ENCODE measurements at places on chromosomes 7 and 10. TPM values are rescaled to one million over a fixed set of nuclear protein-coding genes. Genes with fewer than 3 reads are reported as not detected.

The MSMB gene
- not detected for total RNA-seq

The MKI67 gene
- total RNA-seq = 183 TPM

The MMRN2 gene
- 0.95 TPM for total RNA-seq

The PLCE1 gene
- 0.08 TPM for total RNA-seq

The KCND2 gene
- total RNA-seq = 12.5 TPM

The AQP1 gene
- 0.72 TPM for total RNA-seq

DNA sequence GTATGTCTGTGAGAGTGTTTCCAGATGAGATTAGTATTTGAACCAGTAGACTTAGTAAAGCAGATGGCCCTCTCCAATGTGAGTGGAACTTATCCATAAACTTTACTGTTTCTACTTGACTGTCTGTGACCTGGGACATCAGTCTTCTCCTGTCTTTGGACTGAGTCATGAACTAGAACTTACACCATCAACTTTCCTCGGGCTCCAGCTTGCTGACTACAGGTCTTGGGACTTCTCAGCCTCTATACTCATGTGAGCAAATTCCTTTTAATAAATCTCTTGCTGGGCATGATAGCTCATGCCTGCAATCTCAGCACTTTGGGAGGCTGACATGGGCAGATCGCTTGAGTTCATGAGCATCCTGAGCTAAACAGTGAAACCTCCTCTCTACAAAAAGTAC lies 25.7 kb upstream of the WAPL start:
- H3K4me1 ChIP-seq = no peaks in the 10 kb centered on the region
- H3K4me3 ChIP-seq = no peak overlapping the region
- no peaks in the 10 kb centered on the region for H3K36me3 ChIP-seq
- H3K27ac ChIP-seq = no peak overlapping the region
- DNase-seq = no peak

- no peaks in the 10 kb centered on the region for H3K27me3 ChIP-seq
- no peaks in the 10 kb centered on the region for H3K36me3 ChIP-seq
- DNase-seq = no peak
- no peaks in the 10 kb centered on the region for H3K4me1 ChIP-seq
Measured at GRCh38 chr10:131280101-131280500, 31.4 kb downstream of the TCERG1L start.

DNA sequence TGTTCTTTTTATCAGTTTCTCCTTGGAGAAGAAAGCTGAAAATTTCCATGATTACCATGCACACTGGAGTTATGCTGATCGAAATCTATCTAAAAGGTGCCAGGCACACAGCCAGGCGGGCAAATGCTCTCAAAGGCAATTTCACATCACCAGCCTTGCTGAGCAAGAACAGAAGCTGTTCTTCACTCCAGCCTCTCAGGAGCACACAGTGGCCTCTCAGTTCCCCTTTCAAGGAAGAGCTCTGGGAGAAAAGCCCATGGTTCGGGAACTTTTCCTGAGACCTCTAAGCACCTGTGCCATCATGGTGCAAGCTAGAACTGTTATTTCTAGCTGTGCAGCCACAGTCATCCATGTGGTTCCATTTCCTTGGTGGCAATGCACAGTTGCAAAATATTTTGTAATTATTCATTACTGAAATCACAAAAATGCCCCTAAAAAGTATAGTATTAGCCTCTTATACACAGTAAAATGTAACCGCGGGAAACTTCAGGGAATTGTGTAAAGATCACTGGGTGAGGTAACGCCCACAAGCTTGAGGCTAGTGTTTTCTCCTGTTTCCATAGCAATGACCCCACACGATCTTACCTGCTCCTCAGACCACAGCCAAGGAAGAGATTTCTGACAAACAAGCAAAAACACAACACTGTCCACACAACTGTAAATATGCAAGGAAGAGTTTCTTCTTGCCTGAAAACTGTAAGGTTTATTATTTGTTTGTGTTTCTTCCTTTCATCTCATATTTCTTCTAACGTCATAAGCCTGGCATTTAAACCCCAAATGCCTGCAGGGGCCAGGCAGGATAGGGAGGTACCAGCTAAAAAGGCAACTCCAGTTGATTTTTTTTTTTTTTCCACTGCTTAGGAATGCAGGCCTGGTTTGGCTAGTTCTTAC lies 121.2 kb downstream of the FAM107B start:
- H3K4me3 ChIP-seq = no peak overlapping the region
- H3K27me3 ChIP-seq = no peaks in the 10 kb centered on the region
- peaks cover 40% of the 10 kb centered on the region for H3K4me1 ChIP-seq
- H3K36me3 ChIP-seq = no peaks in the 10 kb centered on the region

DNA sequence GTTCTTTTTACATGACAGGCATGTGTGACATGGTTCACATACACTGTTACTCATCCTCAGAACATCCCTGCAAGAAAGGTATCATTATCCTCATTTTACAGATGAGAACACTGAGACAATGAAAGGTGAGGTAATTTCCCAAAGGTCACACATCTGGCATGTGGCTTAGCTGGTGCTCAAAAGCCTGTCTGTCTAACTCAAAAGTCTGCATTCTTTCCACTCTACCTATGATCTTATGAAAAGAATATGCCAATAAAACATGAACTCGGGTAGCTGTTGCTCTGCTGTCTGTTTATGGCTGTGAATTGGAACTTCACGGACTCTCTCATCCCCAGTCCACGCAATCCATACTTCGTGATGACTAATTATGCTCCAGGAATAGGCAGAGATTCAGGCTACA lies 79.0 kb upstream of the ODAD2 start:
- no peak for DNase-seq
- H3K36me3 ChIP-seq = no peaks in the 10 kb centered on the region
- no peak overlapping the region for H3K4me3 ChIP-seq

DNA sequence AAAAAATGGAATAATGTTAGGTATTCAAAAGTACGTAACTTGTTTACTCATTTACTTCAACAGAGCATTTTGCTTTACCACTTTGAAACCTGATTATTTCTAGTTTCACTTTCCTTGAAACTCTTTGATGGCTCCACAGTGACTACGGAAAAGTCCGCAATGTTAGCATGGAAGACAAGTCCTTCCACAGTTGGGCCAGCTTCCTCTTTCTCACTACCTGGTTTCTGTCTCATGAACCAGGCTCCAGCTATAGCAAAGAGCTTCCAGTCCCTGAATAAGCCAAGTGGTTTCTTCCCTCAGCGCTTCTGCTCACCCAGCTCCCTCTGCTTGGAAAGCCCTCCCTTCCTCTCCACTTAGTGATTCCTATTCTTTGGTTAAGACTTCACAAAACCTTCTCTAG lies 44.8 kb upstream of the SLC16A12 start:
- H3K27me3 ChIP-seq = no peaks in the 10 kb centered on the region
- H3K4me3 ChIP-seq = no peak overlapping the region
- no peaks in the 10 kb centered on the region for H3K4me1 ChIP-seq
- no peak for DNase-seq

- H3K36me3 ChIP-seq = no peaks in the 10 kb centered on the region
- H3K27ac ChIP-seq = no peak overlapping the region
- DNase-seq = no peak
- no peak overlapping the region for H3K4me3 ChIP-seq
- H3K4me1 ChIP-seq = no peaks in the 10 kb centered on the region
Measured at GRCh38 chr10:10256860-10257259, 760.8 kb upstream of the CELF2 start.

- H3K36me3 ChIP-seq = no peaks in the 10 kb centered on the region
- H3K27ac ChIP-seq = no peak overlapping the region
- DNase-seq = no peak
Measured at GRCh38 chr10:5999440-6000165, 22.3 kb upstream of the IL15RA start.

DNA sequence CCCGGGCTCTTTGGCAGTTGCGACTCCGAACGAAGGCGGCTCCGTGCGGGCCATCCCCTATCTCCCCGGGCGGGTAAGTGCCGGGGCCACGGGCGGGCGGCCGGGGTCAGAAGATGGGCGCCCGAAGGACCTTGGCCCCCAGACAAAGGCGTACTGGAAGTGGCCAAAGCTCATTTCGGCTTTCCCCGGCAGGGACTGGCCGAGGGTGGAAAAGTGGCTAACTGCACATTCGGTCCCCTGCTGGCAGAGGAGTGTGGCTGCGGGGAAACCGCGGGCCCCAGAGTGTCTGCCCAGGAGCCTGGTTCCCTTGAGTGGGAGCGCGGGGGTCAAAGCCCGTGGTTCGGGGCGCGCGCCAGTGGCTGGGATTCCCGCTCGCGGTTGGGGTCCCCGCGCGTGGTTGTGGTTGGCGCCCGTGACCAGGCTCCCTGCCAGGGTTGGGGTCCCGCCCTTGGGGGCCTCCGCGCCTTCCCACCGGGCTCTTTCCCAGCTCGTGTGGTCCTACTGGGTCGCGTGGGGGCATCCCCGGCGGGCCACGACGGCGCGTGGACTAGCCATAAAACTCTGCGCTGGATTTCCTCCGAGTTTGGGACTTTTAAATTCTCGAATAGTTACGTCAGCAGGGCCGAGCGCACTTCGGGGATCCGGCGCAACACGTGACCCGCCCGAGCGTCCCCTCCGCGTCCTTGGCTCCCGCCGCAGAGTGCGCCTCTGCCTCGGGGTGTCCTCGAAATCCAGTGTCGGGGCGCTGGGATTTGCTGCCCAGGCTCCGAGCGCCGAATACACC lies 124.4 kb downstream of the TACC2 start:
- no peak overlapping the region for H3K4me3 ChIP-seq
- H3K4me1 ChIP-seq = no peaks in the 10 kb centered on the region
- H3K36me3 ChIP-seq = no peaks in the 10 kb centered on the region

- H3K27me3 ChIP-seq = no peaks in the 10 kb centered on the region
- no peaks in the 10 kb centered on the region for H3K4me1 ChIP-seq
- H3K27ac ChIP-seq = no peak overlapping the region
- no peak for DNase-seq
- H3K4me3 ChIP-seq = no peak overlapping the region
Measured at GRCh38 chr10:72736176-72736827, 44.4 kb downstream of the MCU start.

DNA sequence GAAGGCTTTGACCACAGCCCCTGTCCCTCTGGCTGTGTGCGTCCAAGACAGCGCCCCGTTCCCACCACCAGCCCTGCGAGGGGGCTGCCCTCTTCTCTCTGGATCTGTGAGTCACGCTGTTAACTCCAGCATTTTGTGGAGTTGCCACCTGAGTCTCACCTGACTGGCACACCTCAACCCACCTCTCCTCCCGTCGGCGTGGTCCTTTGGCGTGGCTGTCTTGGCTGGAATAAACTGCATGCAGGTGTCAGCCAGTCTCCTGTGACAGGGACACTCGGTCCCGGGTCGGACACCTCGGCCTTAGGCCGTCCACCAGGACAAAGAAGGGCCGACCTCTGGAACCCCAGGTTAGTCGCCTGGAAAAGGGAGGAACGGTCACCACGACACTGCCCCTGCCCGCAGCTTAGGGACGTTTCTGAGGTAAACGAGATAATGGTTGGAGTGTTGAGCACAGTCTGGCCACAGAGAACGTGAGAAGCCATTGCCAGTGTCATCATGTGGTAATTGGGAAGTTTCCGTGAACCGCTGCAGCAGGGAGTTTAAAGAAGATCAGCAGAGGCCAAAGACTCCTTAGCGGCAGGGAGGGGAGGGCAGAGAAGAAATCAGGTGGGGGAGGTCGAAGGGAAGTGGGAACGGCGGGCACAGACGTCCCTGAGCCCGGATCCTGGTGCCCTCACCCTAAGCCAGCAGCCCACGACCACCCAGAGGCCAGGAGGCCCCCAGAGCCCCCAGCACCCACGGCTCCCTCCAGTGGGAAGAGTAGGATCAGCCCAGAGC lies 73.6 kb upstream of the FAM20C start:
- H3K36me3 ChIP-seq = no peaks in the 10 kb centered on the region
- no peak for DNase-seq
- H3K4me3 ChIP-seq = no peak overlapping the region
- H3K4me1 ChIP-seq = no peaks in the 10 kb centered on the region

DNA sequence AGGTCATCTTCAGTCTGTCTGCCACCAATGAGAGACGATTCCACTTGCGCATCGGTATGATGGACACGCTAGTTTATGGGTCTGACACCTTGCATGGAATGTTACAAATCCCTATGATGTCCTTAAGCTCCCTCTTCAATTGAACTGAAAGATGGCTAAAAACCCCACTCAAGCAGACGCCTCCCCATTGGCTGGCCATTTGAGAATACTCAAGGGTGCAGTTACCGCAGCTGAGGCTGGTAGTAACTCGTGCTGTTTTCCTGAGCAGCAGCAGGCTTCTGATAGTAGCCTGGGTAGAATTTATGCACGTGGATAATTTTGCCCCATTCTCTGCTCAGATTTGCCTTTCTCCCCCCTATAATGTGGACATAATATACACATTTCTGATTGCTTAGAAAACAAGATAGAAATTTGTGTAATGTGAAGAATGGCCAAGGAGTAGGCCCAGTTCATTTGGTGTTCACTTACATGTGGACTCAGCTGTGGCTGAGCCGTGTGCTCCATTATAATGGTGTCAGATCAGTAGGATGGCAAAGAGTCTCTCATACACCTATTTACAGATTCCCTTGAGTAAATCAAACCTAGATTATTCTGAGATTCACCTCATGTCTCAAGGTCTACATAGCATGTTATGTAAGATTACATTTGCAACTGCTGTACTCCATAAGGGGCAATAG lies 142.8 kb downstream of the HIBADH start:
- no peak for DNase-seq
- no peaks in the 10 kb centered on the region for H3K4me1 ChIP-seq

GRCh38 chr7:108201766-108202165 lies 71.6 kb upstream of the LAMB4 start:
- peaks cover 3% of the 10 kb centered on the region for H3K4me1 ChIP-seq
- no peak for DNase-seq
- no peak overlapping the region for H3K4me3 ChIP-seq
- H3K27me3 ChIP-seq = no peaks in the 10 kb centered on the region
- H3K27ac ChIP-seq = no peak overlapping the region

GRCh38 chr7:121837462-121837861 lies 35.5 kb upstream of the PTPRZ1 start:
- no peak overlapping the region for H3K27ac ChIP-seq
- H3K4me1 ChIP-seq = no peaks in the 10 kb centered on the region
- H3K36me3 ChIP-seq = no peaks in the 10 kb centered on the region
- no peak for DNase-seq

DNA sequence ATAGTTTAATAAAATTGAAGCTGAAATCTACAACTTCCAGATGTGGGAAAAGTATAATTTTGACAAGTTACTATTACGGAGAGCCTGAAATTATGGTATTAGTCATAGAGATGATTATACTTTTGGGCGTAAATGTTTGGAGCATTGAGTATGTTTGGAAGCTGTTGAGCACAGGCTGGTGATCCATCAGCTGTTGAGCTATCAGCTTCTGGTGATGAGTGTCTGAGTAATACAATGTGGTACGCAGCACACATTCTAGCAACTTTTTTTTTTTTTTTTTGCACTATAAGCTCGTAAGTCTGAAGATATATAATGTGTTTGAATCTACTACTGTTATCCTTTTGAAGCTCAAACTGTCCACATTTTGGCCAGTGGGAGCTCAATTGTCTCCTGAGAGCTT lies 123.4 kb downstream of the ATE1 start:
- no peaks in the 10 kb centered on the region for H3K36me3 ChIP-seq
- H3K4me3 ChIP-seq = no peak overlapping the region
- no peaks in the 10 kb centered on the region for H3K4me1 ChIP-seq
- no peaks in the 10 kb centered on the region for H3K27me3 ChIP-seq
